ENCODE measurements at places on chromosomes 16 and 17.

- DNase-seq = peak; percentile 78
These were observed 10.2 kb downstream of the FLII start for GRCh38 chr17:18248300-18248731.

DNA sequence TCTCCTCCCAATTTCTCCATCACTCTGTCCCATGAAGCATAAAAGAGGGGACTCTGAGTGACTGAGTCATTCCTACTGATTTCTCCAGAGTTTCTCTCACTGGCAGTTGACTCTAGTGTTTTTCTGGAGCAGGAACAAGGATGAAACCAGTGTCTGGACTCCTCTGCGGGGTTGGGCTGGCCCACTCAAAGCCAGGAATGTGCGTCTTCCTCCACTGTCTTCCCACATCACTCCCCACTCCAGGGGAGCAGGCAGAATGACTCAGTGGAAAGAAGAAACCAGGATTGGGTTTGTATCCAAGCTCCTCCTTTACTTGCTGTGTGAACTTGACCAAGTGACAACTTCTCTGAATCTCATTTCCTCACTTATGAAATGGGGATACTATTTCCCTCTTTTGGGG lies 497.5 kb upstream of the SALL1 start:
- DNase-seq = no peak

DNA sequence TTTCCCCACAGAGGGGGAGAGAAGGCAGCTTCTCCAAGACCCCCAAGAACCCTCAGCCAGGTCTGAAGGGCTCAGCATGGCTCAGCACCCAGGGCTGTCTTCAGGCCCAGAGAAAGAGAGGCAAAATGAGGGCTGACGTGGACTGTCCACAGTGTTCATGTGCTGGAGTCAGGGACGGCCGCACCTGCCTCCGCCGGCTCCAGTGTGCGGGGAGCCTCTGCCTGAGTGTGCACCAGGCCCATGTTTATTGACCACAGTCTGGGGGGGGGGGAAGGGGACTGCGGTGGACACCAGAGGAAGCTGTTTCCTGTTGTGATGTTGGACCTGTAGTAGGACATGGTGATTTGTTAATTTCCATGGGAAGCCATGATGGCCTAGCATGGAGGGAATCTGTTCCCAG lies 6.9 kb downstream of the MRM1 start:
- DNase-seq = no peak

- DNase-seq = no peak
These were observed 11.9 kb upstream of the CD300E start for GRCh38 chr17:74635418-74635817.

DNA sequence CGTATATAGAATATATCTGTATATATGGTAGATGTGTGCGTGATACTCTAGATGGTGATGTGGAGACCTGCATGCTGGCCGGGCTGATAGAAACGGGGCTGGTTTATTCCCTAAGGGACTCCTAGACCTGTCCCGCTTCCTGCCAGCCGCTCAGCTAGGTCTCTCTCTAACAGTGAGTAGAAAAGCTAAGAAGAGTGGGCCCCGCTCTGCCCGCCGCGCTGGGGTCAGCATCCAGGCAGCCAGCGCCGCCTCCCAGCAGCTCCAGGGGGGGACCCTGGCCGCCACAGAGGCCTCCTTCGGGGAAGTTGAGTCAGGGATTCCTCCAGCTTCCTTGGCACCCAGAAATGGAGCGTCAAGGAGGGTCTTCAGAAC lies 9.4 kb downstream of the CYGB start:
- no peak for DNase-seq

- DNase-seq = no peak
These were observed 10.3 kb upstream of the RMI2 start for GRCh38 chr16:11334831-11335404.
